ENCODE measurements at places on chromosomes 13 and 19.

DNA sequence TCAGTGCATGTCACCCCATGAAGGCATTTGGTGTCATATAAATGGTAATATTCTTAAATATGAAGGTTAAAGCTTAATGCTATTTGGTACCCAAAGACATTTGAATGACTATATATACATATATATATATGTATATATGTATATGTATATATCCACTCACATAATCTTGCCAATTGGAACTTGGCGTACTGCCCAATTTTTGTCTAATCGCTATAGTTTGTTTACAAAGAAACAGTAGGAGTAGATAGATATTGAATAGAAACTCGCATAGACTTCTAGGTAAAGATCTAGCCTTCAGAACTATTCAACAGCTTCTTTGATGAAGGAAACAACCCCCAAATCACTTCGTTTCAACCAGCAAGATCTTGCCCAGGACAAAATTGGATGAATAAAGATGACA lies 24.1 kb downstream of the KLF5 start:
- DNase-seq, result no peak

DNA sequence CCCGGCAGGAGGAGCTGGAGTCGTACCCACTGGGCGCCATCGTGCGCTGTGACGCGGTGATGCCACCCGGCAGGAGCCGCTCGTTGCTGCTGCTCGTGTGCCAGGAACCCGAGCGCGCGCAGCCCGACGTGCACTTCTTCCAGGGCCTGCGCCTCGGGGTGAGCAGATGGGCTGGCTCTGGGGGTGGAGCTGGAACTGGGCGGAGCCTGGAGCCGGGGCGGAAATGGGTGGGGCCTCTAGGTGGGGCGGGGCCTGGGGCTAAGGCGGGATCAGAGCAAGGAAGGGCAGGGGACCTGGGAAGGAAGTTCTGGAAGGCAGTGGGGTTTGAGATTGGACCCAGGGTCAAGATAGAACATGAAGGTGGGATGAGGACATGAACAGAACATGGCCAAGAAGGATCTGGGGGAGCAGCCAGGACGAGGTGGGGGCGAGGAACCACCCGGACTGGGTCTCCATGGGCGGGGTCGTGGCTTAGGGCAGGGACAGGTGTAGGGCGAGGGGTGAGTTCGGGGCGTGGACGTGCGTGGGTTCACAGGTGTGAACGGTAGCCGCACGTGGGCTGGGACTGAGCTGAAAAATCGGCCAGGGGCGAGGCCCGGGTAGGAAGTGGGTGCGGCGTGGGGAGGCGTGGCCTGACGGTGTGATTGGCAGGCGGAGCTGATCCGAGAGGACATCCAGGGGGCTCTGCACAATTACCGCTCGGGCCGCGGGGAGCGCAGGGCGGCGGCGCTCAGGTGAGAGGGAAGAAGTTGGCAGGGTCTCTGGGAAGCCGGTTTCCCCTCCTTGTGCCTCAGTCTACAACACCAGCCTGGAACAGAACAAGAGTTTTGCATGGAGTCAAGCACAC lies 4.7 kb downstream of the EPS8L1 start:
- DNase-seq, result peak; percentile 43

DNA sequence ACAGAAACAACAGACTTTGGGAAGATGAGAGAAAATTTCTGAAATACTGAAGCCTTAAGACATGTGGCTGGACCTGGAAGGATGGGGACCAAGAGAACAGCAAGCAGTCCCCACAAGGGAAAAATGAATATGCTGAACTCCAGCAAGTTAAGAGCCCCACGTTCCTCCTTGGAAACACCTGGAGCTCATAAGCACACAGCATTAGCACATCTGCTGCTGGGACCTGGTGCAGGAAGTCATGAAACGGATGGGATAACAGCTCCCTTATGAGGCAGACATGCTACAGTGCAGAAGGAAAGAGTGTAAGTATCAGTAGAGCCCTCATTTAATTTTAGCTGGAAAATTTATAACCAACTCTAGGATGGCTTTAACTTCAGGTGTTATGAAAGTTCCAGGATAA lies 67.3 kb downstream of the SLC15A1 start:
- DNase-seq, result no peak

- DNase-seq, result no peak
Observed at GRCh38 chr19:32863841-32864240, 5.7 kb downstream of the SLC7A9 start.

GRCh38 chr13:97944396-97945029 lies 9.0 kb upstream of the IPO5 start:
- DNase-seq, result peak; percentile 68

- DNase-seq, result no peak
Observed at GRCh38 chr19:42028304-42029216, 34.5 kb upstream of the ATP1A3 start.

DNA sequence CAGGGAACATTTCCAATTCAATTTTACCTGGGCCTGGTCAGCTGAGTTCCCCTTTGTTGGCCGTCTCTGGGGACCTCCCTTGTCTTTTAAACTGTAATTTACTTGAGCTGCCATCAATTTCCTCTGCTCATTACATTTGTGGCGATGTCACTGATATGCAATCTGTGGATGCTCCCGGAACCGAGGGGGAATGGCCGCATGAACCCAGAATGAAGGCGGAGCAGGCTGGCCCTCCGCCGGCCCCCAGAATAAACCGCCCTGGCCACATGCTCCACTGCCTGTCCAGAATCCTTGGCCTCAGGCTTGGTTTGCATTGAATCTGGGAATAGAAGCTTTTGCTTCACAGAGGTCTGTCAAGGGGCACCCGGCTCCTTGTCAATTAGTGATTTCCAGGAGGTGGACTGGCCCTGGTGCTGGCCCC lies 276.8 kb downstream of the TEX29 start:
- no peak for DNase-seq

GRCh38 chr13:19845758-19846157 lies 17.7 kb downstream of the ZMYM5 start:
- peak; percentile 93 for DNase-seq

GRCh38 chr13:39197647-39198007 lies 159.4 kb downstream of the NHLRC3 start:
- no peak for DNase-seq

DNA sequence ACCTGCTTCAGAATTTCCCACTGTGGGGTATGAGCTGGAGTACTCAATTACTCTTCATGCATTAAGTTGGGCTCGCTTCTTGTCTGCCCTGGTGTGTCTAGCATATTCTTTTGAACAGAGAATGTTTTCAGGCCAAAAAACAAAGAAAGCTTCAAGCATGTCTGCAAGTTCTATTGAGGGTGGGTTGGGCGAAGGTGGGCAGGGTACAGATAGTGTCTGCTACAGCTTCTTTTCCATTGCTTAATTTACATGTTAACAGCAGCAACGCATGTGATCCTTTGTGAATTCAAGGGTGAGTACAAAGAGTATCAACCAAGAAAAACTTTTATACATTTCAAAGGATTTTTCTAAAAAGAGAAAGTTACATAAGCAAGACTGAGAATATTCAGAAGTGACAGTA lies 406.5 kb downstream of the IRS2 start:
- no peak for DNase-seq

DNA sequence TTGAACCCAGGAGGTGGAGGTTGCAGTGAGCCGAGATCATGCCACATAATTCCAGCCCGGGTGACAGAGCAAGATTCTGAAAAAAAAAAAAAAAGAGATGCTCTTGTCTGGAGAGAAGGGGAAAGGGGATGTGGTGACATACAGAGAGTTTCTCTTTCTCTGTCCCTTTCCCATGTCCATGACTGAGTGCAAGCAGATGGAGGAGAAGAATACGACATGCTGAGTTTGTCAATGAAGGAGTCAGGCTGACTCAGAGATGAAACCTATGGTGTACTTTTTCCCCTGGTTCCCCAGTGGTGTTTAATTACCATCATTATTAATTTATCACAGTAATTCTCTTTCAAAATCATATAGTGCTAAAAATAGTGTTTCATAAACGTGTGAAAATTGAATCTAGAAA lies 448.8 kb downstream of the FOXO1 start:
- no peak for DNase-seq

DNA sequence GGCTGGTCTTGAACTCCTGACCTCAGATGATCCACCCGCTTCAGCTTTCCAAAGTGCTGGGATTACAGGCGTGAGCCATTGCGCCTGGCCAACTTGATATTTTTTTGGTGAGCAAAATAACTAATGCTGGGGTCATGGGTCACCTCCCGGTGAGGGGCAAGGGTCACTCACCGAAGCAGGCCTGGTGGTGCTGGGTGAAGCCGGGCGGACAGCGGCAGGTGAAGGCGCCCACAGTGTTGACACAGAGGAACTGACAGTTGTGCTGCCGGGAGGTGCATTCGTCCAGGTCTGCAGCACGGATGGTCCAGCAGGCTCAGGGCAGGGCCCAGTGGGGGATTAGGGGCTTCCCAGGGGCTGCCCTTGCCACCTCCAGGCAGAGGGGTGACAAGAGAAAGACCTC lies 28.3 kb downstream of the CCL25 start:
- DNase-seq, result no peak

DNA sequence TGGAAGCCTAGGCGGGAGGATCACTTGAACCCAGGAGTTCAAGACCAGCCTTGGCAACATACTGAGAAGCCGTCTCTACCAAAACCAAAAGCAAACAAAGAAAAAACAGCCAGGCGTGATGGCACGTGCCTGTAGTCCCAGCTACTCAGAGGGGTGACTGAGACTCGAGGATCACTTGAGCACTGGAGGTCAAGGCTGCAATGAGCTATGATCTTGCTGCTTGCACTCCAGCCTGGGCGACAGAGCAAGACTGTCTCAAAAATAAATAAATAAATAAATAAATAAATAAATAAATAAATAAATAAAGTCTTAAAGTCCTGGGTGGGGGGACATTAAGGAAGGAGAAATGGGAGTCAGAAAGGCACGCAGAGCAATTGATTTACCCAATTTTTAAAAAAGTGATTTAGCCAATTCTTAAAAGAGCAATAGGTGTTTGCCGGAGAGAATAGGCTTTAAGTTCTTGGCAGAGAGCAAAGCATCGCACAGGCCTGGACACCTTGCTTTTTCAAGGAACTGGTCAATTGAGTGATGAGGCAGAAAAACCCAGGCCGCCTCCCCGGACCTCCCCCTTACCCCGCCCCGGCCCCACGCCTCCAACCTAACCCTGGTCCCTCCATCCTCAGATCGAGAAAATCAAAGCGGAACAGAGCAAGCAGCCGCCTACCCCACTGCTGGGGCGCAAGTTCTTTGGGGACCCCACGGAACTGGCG lies 9.5 kb upstream of the SHKBP1 start:
- DNase-seq, result peak; percentile 12

DNA sequence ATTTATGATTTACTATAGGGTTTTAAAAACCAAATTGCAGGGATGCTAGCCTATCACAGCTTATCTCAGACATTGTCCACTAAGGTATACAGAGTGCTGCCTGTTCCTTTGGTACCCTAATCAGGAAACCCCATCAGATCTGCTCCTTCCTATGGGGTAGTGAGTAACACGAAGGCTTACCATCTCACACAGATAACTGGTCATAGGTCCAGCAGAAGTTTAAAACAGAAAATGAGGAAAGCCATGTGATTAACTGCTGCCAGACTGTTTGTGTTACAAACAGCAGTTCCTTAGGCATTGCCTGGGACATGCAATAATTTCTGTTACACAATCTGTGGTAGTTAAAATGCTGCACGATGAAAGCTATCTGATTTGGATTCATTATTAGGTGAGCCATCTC lies 53.5 kb upstream of the ALOX5AP start:
- DNase-seq, result peak; percentile 74

- no peak for DNase-seq
Observed at GRCh38 chr13:113629866-113630265, 28.1 kb downstream of the ATP4B start.
